HCT116 (cell line): ENCODE measurements at places on chromosomes 3 and 15.

DNA sequence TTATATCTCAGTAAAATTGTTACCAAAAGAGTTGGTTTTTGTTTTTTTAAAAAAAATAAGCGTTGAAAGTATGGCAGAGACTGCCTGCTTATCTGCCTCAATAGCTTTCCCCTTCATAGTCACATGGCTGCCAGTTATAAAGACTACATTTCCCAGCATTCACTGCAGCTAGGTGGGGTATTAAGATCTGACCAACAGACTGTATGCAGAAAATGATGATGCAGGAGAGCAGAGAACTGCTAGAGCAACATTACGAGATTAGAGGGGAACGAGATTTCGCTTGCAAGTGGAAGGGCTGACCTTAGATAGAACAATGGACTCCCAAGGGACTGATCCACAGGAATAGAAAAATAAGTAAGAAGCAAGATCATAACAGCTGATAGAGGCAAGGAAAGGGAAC, 14.3 kb downstream of the RHOA start:
- DNase-seq: no peak

DNA sequence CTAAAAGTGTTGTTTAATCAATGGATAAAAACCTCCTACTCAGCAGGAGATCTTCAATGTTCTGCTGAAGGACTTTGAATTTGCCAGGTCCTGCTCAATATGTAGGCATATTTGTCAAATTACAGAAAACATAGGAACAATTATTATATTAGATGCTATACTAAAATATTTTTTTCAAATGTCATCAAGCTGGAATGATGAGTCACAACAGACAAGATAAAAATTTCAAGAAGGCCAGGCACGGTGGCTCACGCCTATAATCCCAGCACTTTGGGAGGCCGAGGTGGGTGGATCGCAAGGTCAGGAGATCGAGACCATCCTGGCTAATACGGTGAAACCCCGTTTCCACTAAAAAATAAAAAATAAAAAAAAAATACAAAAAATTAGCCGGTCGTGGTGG, 68.0 kb downstream of the AQP9 start:
- no peak for DNase-seq

GRCh38 chr15:50496692-50497091, 49.8 kb downstream of the USP50 start:
- no peak for DNase-seq

- no peak for DNase-seq
Observed at GRCh38 chr3:123431658-123432324, 17.1 kb downstream of the ADCY5 start.

GRCh38 chr15:49946681-49947080, 172.4 kb downstream of the ATP8B4 start:
- no peak for DNase-seq

DNA sequence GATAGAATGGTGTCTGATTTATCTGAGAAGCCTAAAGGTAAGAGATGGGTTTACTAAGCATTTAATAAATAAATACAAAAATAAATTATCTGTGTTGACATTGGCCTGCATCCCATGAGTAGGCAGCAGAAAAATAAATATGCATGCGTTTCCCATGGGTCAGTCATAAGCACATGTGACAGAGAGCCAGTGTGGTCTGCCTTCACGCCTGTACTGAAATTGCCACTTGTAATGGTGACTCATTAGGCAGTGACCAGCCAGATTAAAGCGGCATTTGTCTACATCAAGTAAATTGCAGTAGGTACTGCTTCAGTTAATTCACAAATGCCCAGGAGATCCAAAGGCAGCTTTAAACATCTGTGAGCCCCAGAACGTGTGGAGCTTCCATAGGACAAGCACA, 399.6 kb downstream of the NAALADL2 start:
- DNase-seq: no peak

- DNase-seq: no peak
Observed at GRCh38 chr3:66585520-66586095, 84.8 kb upstream of the LRIG1 start.

- DNase-seq: no peak
Observed at GRCh38 chr3:10232137-10232536, 16.1 kb upstream of the TATDN2 start.

- no peak for DNase-seq
Observed at GRCh38 chr3:9583792-9584191, 30.2 kb upstream of the LHFPL4 start.

GRCh38 chr3:109572301-109572700, 235.0 kb upstream of the DPPA4 start:
- DNase-seq: no peak

GRCh38 chr15:68635141-68635540, 56.3 kb downstream of the CORO2B start:
- no peak for DNase-seq

DNA sequence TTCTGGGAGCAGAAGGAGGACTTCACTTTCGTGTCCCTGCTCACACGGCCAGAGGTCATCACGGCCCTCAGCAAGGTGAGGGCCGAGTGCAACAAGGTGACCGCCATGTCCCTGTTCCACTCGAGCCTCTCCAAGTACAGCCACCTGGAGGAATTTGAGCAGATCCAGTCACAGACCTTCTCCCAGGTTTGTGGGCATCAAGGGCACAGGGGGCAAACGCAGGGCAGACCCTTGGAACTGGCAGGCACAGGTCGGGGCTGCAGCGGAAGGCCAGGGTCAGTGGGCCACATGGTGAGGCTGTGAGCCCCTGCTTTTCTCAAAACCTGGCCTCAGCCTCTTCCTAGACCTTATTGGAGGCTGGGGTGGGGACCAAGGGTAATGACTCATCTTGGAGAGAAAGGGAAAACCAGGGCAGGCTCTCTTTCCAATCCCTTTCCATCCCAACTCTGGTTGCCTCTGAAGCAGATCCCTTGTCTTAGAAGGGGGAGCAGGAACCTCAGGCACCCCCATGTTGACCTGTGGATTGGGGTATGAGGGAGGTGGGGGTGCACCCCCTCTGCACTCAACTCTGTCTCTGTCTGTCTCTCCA, 29.5 kb downstream of the DNAH1 start:
- DNase-seq: no peak
